ENCODE measurements at places on chromosomes 13 and 19. TPM values are rescaled to one million over a fixed set of nuclear protein-coding genes. Genes with fewer than 3 reads are reported as not detected.

DNA sequence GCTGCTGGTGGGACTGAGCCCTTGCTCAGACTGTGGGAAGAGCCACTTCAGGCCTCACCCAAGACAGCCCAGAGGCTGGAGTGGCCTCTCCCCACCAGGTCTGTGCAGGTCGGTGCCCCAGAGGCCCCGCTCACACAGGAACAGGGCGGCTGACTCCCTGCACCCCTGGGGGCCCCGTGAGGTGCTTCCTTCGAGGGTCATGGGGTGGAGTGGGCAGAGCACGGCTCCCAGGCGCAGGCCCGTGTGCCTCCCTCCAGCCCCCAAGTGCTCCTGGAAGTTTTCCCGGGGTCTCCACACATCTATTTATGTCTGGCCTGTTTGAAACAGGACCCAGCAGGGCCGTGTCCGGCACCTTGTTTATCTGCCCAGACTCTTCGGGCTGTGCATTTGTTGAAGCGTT, 9.5 kb upstream of the TMEM255B start:
- H3K4me1 ChIP-seq: no peaks in the 10 kb centered on the region
- peaks cover 3% of the 10 kb centered on the region for H3K27me3 ChIP-seq
- no peak overlapping the region for H3K4me3 ChIP-seq

DNA sequence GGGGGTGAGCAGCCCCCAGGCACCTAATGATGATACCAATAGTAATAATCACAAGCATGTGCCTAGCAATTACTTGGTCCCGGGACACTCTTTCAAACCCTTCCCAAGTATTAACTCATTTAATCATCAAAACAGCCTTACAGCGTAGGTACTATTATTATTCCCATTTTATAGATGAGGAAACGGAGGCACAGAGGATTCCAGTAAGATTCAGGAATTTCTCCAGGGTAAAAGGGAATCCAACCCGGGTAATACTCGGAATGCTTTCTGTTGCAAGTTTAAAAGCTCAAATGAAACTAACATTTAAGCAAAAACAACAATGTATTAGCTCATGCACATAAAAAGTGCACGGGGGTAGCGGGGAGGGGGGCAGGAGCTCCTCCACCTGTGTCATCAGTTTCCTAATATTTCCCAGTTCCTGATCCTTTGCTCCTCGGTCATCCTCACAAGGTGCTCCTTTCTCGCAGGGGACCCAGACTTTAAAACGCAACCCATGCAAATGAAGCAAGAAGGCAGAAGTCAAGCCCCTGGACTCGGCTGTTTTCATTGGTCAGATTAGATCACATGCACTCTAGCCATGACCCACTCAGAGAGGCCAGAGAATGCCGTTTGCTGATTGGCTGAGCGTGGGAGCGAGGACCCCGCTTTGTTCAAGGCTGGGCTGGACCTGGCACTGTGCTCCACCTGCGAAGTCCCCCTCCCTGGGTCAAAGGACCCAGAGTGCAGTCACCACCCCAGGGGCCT, 38.3 kb upstream of the C19orf12 start:
- no peaks in the 10 kb centered on the region for H3K4me1 ChIP-seq
- no peaks in the 10 kb centered on the region for H3K36me3 ChIP-seq
- H3K27ac ChIP-seq: no peak overlapping the region
- peaks cover 2% of the 10 kb centered on the region for H3K27me3 ChIP-seq
- no peak overlapping the region for H3K4me3 ChIP-seq
- DNase-seq: no peak

DNA sequence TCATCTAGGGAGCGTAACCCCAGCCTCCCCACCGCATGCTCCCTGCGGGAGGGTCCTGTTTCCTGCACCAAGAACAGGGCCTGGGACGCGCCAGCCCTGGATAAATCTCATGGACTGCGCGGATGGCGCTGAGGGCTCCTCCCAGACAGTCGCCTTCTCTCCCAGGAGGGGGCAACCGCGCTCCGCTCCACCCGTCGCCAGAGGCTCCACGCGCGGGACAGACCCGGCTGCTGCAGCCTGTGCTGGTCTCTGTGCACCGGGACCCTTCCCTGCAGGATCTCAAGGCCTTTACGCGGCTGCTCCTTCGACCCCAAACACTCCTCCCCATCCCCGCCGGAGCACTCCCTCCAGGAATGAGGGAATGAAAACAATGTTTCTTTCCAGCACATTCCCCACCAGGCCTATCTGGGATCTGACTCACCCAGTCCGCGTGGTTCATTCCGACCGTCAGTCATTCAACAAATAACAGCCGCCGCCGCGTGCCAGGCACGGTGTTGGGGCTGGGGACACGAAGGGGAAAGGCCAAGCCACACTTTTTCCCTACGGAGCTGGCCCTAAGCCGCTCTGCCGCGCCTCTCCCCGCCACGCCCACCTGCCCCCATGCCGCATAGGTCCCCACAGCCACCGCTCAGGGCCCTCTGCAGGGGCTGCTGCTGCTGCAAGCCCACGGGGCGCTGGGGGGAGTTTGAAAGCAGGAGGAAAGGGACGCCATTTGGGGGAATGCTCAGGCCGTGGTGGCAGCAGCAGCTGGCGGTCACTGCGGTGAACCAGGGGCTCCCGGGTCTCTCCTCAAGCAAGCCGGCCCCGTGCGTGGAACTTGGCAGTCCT, 6.0 kb downstream of the PNMA8B start:
- peak; percentile 42 for DNase-seq
- no peak overlapping the region for H3K27ac ChIP-seq
- H3K4me1 ChIP-seq: peaks cover 18% of the 10 kb centered on the region
- H3K36me3 ChIP-seq: no peaks in the 10 kb centered on the region

- no peak for DNase-seq
- H3K4me1 ChIP-seq: no peaks in the 10 kb centered on the region
- no peaks in the 10 kb centered on the region for H3K36me3 ChIP-seq
- no peak overlapping the region for H3K4me3 ChIP-seq
Measured at GRCh38 chr13:47175172-47175866, 278.5 kb upstream of the HTR2A start.

Gene CYP4F8
- not detected for total RNA-seq

All from activated CD4-positive, alpha-beta T cell treated with anti-CD3 and anti-CD28 coated beads for 36 hours (primary cell).